ENCODE measurements at places on chromosomes 3 and 15.

DNA sequence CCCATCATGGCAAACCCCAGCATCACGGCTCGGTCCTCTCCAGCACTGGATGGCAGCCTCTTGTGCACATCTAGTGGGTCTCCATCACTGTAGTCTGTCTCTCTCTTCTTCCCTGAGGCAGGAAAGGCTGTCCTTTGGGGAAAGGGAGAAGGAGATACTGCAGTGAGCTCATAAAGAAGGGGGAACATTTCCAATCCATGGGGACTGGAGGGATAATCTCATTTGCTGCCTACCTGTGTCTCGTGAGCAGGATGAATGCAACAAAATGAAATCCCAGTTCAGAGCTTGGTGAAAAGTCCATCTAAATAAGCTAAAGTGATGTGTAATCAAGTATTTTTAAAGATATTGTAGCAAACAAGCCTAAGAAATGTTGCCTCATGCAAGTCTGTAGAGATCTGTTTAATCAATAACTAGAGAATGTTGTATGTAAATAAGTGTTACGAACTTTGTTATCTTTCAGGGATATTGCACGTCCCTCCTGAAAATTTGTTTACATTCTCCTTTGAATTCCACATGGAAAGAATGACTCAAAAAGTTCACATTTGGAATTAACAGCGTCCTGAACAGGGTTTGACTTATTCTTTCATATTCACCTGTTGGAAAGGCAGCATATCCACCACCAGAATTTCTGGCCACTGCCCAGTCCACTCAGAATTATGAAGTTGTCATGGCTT lies at the start of gene KCNMB3:
Gene KCNMB3 (minus strand): TSS at position 312 of the 674 bp plus-strand sequence. CDS start 124 bp downstream, at position 188.
- no peak for DNase-seq

GRCh38 chr3:190505381-190506003 lies 8.4 kb upstream of the IL1RAP start:
- DNase-seq: no peak

DNA sequence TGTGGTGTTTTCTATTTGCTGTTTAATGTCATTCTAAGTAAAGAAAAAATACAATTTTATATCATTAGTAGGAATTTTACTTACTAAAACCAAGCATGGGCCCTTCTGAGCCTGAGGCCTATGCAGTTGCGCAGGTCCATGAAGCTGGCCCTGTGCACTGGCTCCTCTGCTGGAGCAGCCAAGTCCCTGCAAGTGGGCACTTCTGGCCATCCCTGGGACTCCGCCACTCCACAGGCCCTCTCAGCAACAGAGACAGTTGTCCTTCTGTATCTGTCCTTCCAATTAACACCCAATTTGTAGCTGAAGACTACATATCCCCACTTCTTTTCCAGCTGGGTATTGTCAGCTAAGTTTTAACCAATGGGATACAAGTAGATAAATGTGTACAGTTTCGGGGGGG lies 49.9 kb upstream of the RYK start:
- DNase-seq: no peak

GRCh38 chr3:192229866-192230265 lies 497.5 kb downstream of the FGF12 start:
- DNase-seq: no peak

DNA sequence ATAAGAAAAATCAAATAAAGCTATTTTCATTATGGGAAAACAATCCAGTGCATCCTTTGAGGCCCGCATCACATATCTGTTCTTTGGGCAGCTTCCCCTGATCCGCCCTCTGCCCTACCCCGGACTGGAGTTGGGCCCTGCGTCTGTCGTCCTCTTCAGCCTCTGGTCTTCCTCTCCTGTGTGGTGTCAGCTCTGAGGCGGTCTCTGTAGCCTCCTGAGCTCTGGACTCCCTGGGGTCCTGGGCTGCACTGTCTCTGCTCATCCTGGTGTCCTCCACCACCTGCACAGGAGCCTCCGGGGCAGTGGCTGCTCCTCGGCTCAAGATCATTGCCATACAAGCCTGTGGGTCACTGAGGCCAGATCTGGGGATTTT lies 7.4 kb upstream of the SNX22 start:
- no peak for DNase-seq

DNA sequence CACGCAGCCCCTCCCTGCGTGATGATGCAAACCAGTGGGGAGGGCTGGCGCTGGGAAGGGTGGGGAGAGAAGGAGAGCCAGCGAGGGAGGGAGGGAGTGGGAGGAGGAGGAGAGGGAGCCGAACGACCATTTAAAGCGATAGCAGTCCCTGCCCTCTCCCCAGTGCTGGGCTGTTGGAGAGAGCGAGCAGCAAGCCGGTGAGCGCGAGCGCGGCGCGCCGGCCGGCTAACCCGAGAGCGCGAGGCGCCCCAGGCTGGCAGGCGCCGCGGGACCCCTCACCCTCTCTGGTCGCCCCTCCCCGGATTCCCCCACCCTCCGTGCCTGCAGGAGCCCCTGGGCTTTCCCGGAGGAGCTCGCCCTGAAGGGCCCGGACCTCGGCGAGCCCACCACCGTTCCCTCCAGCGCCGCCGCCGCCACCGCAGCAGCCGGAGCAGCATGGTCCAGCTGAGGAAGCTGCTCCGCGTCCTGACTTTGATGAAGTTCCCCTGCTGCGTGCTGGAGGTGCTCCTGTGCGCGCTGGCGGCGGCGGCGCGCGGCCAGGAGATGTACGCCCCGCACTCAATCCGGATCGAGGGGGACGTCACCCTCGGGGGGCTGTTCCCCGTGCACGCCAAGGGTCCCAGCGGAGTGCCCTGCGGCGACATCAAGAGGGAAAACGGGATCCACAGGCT lies at the start of gene GRM7:
Gene GRM7 (plus strand): TSS at position 162 of the 671 bp plus-strand sequence.
- no peak for DNase-seq

DNA sequence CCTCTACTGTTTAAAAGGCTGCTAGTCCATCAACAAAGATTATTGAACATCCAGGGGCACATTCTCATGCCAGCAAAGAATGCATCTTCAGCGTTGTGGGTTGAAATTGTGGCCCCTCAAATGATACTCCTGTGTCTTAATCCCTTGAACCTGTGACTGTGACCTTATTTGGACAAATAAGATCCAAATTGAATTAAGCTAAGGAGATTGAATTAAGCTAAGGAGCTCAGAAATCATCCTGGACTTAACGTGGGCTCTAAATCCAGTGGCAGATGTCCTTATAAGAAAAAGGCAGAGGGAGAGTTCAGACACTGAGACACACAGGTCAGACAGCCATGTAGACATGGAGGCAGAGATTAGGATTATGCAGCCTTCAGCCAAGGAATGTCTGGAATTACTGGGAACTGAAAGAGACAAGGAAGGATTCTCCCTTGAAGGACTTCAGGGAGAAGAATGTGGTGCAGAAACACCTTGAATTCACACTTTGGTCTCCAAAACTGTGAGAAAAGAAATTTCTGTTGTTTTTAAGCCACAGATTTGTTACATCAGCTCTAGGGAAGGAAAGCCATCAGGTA lies 57.3 kb upstream of the SLC24A5 start:
- DNase-seq: no peak

DNA sequence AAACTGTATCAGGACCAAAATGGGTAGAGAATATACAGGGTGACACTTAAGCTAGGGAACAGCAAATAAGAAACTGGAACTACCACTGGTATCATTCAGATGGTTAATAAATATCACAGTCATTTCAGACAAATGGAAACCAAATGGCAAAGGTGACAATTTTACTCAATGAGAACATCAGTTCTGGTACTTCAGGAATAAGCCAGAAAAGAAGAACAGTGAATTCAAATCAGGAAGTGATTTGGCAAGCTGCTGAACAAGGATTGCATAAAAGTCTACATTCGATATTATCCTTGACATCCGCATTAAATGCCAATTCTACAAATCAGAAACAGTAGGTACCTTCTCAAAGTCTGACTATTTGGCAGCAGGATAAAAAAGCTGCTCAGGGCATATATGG lies 23.5 kb upstream of the STIMATE start:
- no peak for DNase-seq

DNA sequence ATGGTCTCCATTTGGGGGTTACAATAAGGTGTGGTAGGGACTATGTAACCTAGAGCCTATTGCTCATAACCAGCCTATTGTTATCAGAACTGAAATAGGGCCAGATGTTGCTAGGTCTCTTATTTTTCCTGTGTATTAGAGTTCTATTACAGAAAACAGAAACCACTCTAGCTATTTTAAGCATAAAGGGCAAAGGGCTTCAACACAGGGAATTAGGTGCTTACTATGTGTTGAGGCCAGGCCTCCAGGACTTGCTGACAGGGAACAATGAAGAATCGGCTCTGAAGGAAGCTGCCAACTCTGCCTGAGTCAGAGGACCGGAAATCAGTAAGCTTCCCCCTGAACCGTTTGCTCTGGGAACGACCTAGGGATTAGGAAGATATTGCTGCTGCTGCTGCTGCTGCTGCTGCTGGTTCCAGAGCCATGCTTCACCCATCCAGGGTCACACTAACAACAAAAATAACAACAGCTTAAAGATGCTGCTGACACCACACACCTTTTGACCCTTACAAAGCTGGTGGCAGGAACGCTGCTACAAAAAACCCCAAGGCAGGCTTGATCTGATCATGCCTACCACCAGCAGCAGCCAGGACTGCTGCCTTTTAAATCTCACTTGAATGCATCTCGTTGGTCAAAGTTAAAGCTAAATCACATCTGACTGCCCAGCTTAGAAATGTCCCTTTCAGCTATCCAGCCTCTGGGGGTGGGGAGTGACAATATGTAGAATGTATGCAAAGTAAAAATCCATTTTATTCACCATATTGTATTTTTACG lies 276.9 kb upstream of the IL12A start:
- DNase-seq: no peak

DNA sequence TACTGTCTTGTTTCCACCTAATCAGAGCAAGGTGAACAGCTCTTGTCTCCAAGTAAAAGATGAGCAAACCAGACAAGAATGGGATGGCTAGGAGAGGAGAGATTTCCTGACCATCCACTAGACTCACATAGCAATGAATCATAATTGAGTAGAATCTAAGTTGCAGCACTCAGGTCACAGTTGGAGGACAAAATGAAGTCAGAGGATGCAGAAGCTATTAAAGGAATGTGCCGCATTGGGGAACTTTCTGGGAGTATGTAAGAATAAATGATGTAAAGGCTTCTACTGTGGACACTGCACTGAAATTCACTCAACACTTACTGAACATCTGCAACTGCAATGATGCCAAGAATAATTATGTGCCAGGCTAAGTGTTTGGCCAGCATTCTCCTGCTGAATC lies 217.4 kb upstream of the WNT5A start:
- DNase-seq: no peak

- DNase-seq: no peak
Measured at GRCh38 chr3:110198717-110199587, 861.6 kb upstream of the DPPA4 start.

DNA sequence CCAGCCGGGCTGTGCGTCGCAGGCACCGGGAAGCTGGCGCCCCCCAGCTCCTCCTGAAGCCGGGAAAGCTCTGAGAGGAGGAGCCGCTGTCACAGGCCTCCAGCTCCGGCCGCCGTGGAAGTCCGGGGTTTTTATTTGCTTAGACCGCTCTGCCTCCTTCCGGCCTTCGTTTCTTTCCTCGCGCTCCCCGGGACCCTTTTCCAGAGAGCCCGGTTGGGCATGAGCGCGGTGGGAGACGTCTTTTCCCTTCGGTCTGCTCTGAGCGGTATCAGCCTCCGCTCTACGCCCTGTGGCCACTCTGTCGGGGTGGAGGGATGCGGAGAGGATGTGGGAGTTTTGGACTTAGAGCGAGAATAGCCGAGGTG lies 559 bp downstream of the SENP5 start:
- peak; percentile 1 for DNase-seq

DNA sequence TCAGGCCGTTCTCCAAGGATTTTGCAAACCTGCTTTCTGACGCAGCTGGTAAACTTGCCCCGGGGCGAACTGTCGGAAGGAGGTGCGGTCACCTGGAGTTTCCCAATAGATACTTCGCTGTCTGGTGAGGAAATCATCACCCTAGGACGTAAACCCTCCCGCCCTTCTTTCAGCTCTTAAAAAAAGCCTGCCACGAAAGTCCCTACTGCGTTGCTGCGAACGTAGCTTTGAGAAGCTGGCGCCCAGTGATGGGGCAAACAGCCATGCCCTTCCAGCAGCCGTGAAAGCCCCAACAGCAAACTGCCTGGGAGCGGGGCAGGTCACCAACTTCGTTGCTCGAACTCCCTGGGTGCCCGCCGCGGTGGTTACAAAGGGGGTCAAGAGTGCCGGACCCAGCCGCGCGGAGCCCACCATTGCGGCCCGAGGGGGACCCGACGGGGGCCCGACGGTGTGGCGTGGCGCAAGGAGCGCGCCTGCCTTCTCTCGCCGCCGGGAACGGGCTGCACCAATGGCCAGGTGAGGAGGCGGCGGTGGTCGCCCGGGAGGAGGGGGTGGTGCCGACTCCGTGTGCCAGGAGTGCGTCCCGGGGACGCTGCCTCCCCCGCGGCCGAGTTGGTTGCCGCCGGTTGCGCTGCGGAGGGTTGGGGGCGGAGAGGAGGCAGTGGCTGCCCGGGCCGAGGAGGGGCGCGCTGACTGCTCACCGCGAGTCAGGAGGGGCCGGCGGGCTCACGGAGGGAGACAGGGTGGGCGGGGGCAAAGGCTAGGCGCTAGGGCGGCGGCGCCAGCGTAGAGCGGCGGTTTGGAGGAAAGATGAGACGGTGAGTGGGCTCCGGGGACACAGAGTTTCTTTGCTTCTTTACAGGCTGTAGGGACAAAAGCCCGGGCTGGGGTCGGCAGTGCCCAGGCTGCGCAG lies at the start of gene PHLDB2:
Gene PHLDB2 (plus strand): TSS at position 205 of the 913 bp plus-strand sequence. CDS start 24,813 bp downstream, outside the sequence.
- peak; percentile 45 for DNase-seq

All from CD4-positive, alpha-beta T cell treated with Interleukin-6 at 100 ng/mL for 8 hours (primary cell).